Right cardiac atrium (tissue), 5 donors: ENCODE measurements at places on chromosomes 11 and 22. TPM values are rescaled to one million over a fixed set of nuclear protein-coding genes. Genes with fewer than 3 reads are reported as not detected.

The MS4A3 gene
- not detected for total RNA-seq

- no peak for DNase-seq
Measured at GRCh38 chr11:44689265-44689664, 37.5 kb upstream of the TSPAN18 start.

The MS4A8 gene
- total RNA-seq = not detected

GRCh38 chr22:22168190-22168940, 76.2 kb upstream of the VPREB1 start:
- DNase-seq = no peak

DNA sequence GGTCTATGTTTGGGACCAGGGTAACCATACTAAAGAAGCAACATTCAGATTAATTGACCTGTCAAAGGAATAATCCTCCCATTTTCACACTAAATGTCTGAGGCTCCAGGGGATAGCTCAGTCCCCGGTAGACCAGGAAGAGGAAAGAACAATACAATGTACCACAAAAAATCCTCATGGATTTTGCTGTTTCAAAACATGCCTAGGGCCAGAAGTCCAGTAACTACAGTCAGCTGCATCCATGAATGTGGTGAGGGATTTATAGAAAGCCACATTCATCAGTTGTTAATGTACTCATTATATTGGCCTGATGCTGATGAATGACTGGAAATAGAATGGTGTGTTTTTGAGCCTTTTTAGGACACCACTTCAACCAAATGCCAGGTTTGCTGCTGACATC, 6.9 kb upstream of the ETS1 start:
- no peak for DNase-seq

DNA sequence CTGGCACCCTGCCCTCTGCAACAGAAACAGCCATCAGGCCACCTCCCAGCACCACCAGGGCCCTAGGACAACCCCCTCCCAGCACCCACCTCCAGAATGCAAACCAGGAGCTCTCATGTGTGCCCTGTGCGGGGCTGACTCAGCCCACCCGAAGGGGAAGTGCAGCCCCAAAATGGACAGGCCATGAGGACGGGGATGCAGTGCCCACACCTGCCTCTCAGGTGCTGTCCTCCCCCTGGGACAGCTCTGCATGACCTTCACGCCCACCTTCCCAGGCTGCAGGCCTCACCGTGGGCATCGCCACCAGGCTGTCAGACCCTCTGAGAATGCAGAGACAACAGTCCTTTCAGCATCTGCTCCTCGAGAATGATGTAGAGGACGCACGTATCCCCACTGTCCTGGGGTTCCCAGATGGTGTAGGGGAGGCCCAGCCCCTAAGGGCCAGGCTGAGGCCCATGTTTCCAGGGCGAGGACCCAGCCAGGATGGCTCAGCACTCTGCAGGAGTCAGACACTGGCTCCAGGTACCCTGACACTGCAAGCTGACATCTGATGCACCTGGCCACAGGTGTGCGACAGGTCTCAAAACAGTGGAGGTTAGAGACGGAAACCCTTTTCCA, 13.5 kb downstream of the MOB2 start:
- DNase-seq = peak; percentile 32

The FAT3 gene
- total RNA-seq = 1.1 TPM

The VSIG10L2 gene
- total RNA-seq = 0.50 TPM

GRCh38 chr11:80990885-80991284, 1550.1 kb upstream of the TENM4 start:
- DNase-seq = no peak

The OR10A2 gene
- total RNA-seq = not detected

GRCh38 chr11:134657631-134658030, 245.6 kb upstream of the B3GAT1 start:
- DNase-seq = no peak

- DNase-seq = no peak
Measured at GRCh38 chr11:126575849-126576248, 220.4 kb downstream of the ST3GAL4 start.

GRCh38 chr11:102197670-102198139, 87.5 kb downstream of the YAP1 start:
- DNase-seq = no peak

The C1QTNF5 gene
- 31.0 TPM for total RNA-seq

The KCNK7 gene
- 0.28 TPM for total RNA-seq

DNA sequence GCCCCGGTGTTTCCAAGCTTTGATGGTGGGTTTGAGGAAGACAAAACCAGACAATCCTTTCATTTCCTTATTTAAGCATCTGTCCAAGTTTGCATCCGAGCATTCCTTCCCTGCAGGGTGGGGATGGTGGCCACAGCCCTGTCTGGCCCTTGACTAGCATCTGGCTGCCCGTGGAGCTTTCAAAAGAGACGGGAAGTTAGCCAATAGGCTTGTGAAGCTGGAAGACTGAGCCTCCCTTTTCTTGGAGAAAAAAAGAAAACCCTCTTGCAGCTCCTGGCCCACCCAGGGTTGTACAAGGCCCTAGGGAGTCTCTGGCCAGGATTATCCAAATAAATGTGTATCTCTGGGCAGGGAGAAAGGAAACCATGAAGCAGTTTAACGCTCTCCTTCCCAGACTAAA, 60.6 kb downstream of the MICAL2 start:
- peak; percentile 79 for DNase-seq

DNA sequence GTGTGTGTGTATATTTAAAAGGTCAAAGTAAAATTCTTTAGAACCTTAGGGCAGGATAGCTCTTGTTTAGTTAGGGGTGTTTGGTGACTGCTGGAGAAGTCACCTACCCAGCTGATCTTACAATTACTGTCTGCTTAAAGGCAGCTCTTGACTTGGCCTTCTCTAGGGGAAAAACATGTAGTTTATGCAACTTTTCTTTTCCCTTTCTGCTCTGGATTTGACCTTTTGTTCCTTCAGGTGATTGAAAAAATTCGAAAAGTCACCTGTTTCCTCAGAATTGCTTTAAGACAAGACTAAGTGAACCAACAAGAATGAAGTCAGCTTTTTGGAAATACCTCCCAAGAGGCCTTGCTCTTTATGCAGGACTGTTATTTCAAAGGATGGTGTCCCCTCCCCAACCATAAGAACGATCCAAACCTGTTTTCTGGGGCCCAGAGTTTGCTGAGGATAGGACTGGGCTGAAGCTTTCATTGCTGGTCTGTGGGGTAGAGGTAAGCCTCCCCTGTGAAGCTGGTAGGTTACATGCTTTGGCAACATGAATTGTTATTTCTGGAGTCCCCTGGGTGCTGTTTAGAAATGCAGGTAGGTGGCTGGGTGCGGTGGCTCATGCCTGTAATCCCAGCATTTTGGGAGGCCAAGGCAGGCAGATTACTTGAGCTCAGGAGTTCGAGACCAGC, 111.2 kb downstream of the PTPRJ start:
- DNase-seq = no peak

DNA sequence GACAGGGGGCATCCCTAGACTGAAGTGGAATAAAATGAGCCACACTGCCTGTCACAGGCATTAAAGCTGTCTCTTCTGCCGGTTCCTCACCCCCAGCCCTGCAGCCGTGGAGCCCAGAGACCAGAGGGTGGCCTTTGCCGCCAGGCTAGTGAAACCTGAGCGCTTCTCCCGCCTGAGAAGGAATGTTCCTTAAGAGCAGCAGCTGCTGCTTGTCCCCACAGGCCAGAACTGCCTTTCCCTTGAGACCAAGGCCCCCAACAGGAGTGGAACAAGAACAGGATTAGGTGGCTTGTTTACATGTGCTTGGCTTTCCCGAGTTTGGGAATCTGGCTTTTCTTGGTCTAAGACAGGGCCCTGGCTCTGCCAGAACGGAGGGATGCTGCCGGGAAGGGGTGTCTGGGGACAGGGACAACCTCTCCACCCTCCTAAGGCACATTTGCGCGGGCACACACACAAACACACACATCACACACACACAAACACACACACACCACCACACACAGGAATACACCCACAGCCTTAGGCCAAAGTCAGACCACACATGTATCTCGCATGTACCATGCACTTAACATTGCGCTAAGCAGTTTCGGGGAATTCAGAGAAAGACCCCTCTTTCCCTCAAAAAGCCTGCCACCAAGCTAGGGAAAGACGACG, 91.8 kb downstream of the FEZ1 start:
- no peak for DNase-seq

- DNase-seq = no peak
Measured at GRCh38 chr11:63592975-63593395, 21.2 kb downstream of the PLAAT3 start.

The FXYD6 gene
- total RNA-seq = 47.8 TPM
